ENCODE measurements at places on chromosomes 11 and 22.

DNA sequence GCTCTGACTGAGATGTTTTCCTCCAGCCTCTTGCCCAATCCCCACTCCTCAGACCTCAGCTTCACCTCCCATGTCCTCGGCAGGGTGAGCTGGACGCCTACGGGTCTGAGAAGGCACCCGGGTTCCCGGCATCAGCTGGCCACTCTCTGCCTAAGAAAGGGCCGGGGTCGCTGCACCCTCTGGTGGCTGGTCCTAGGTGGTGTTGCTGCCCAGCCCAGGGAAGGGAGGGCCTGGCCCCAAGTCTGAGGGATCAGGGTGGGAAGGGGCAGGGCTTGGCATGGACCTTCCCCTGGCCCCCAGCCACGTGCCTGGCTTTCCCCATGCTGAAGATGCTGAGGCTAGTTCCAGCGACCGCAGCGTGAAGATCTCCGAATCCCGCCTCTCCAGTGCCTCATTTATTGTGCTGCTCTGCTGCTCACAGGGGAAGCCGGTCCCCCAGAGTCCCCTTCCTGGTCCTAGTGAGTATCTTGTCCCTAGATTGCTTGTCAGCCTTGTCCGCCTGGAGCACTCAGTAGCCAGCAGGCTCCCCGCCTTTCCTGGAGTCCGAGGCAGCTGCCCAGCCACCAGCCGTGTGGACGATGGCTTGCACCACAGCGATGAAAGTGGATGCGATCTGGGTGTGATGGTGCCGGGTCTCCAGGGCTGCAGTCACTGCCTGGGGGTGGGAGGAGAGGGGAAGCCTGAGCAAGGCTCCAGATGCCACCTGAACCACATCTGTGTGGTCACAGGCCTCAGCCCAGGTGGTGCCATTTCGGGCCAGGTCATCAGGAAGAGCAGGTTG, 2.9 kb upstream of the GGT5 start:
- DNase-seq, result peak; percentile 82

DNA sequence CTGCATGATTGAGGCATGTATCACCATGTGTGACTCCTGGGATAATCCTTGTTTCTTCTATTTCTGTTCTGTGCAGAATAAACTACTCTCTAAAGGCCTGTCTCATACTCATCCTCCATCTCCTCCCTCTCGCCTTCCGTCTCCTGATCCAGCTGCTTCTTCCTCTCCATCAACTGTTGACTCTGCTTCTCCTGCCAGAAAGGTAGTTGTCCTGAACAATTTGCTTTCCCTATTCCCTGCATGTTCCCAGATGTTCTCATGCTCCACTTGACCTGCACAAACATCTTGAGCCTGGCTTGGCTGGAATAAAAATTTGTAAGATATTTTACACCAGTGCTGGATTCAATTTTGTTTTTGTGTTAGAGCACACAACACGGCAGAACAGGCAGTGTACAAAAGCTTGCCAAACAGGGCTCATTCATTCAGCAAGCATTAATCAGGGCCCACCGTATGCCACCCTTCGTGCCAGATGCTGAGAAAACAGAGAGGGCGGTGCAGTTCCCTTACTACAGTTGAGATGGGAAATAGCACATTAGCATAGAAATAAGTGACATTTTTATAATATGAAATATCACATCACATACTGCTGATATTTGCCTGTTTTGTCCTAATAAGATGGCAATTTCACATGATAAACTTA, 133.3 kb upstream of the PARVA start:
- no peak for DNase-seq

- no peak for DNase-seq
Observed at GRCh38 chr11:37390576-37391083, 792.6 kb upstream of the RAG2 start.

DNA sequence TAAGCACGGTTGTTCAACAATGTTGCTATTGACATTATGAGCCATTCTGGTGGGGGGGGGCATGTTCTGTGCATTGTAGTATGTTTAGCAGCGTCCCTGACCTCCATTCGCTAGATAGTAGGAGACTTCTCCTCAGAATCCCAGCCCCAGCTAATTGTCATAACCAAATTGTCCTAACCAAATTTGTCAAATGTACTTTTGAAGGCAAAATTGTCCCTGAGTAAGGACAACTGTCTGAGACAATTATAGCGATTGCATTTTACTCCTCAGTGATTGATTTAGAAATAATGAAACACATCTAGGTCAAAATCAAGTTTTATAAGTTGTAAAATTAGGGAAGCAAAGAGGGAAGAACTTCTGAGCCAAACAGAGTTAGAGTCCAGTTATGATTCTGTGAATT, 541.8 kb upstream of the CHORDC1 start:
- DNase-seq, result no peak

DNA sequence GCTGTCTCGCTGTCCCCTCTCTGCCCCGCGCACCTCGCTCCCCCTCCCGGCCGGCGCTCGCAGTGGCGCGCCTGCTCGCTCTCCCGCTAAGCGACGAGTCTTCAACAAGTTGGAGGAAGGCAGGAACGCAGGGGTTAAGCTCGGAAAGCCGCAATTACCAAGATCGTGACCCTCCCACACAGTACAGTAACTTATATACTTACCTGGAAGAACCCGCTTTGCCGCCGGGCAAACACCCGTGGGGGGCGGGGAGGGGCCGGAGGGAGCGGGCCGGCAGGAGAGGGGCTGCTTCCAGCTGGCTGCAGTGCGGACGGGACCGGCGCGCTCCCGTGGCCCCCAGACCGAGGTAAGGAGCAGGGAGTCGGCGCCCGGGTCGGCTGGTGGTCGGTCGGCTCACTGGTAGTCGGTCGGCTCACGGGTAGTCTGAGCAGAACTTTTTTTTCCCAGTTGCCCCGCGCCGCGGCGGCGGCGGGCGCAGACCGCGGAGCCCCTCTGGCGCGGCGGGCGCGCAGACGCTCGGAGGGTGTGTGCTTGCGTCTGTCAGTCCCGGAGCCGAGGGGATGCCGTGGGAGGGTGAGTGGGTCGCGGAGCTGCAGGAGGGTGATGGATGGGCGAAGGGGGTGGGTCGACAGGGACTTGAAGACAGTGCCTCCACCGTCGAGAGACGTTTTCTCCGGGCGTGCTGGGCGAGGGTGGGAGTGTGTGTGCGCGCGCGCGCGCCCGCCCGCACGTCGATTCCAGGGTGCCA, 101.2 kb upstream of the HSD17B12 start:
- no peak for DNase-seq
